GM18507 (cell line): ENCODE measurements at places on chromosomes 11 and 22.

DNA sequence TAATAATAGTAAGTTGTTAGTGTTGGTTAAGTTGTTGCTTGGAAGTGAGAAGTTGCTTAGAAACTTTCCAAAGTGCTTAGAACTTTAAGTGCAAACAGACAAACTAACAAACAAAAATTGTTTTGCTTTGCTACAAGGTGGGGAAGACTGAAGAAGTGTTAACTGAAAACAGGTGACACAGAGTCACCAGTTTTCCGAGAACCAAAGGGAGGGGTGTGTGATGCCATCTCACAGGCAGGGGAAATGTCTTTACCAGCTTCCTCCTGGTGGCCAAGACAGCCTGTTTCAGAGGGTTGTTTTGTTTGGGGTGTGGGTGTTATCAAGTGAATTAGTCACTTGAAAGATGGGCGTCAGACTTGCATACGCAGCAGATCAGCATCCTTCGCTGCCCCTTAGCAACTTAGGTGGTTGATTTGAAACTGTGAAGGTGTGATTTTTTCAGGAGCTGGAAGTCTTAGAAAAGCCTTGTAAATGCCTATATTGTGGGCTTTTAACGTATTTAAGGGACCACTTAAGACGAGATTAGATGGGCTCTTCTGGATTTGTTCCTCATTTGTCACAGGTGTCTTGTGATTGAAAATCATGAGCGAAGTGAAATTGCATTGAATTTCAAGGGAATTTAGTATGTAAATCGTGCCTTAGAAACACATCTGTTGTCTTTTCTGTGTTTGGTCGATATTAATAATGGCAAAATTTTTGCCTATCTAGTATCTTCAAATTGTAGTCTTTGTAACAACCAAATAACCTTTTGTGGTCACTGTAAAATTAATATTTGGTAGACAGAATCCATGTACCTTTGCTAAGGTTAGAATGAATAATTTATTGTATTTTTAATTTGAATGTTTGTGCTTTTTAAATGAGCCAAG, 2.7 kb downstream of the NEAT1 start:
- DNase-seq, result no peak

DNA sequence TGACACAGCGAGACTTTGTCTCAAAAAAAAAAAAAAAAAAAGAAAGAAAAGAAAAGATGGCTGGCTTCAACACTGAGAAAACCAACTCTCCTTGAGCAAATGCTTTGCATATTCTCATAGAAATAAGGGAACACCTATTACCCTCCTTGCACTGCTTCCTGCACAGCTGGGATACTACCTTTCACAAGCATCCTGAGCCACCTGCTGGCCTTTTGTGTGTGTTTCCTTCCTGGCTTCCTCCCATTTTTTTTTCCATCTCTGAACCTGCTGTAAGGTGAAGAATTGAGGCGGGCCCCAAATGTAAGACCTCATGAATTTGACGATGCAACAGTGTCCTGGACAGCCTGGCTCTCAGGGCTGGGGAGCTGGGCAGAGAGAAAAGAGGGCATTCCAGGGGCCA, 1.9 kb upstream of the RFPL3 start:
- no peak for DNase-seq

DNA sequence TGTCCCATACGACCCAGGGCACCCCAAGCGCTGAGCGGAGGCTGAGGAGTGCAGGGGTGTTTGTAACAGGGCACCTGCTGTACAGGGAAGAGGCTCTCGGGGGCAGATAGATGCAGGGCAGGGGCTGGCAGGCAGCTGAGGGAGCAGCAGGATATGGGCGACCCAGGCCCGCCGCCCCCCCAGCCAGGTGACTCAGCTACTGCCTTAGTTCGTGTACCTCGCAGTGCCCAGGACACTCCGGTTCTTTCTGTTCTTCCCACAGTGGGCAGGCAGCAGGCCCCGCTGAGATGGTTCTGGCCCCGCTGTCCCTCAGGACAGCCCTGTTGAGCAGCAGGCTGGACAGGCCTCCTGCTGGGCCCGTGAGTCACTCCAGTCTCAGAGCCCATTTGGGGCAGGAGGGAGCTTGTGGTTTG, 16.2 kb downstream of the PHLDA2 start:
- DNase-seq, result no peak

GRCh38 chr11:73172992-73173656, 31.0 kb upstream of the FCHSD2 start:
- no peak for DNase-seq

DNA sequence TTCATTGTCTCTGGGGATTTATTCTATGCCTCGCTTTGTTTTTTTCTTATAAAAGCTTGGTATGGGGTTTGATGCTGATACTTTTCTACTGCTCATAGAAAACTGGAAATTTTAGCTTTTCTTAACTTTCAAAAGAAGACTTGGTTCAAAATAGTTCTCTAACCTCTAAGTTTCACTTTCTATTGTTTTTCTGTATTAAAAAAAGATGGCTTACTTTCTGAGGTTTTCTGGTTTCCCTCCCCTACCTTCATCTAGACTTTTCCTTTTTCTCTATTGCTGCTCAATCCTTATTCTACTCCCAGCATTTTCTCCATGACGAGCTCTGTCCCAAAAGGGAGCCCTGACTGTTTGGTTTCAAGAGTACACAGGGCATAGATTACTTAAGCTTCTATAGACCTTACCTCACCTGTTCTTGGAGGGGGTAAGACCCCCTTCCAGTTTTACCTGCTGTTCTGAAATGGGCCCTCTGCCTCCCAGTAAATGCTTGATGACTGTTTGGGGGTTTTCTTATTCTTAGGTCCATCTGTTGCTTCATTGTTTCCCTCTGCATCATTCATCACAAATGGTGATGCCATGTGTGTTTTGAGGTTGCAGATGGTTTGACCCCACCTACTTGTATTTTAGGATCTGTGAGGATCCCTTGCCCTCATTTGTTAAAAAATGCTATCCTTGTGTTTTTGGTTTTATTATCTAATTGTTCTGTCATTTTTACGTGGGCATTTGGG, 29.5 kb downstream of the DNHD1 start:
- no peak for DNase-seq
